ENCODE measurements at places on chromosomes 3 and 15.

DNA sequence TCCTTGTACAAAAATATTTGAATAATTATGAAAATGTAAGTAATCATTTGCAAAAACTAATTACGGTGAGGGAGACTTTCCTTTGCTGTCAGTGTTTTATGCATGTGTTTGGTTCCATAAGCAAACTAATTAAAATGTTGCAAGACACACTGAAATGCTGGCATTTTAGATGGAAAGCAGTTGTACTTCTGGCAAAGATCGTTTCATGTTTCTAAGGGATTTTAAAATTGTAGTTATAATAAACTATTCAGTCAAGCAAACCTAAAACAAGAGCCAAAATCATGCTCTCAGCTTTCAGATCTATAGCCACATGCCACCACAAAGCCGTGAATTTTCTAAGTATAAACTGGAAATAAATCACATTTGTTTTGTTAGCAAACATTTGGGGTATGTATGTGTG, 240.1 kb upstream of the ZNF385D start:
- no peak for DNase-seq

DNA sequence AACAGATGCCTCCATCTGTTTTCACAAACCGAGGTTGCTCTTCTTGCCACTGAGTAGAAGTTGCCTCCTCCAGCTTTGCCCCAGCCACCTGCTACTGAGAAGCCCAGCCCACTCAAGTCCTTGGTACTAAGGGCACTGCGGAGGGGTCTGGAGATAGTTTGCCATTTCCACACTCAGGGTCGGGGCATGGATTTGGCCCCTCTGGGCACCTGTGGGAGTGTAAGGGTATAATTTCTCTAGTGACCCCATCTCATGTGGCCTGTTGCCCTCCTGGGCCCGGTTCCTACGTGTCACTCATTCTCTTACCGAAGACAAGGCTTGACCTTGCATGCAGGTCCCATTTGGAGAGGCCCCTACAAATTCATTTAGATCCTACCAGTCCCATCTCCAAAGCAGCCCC, 79.0 kb downstream of the THSD4 start:
- DNase-seq: no peak

DNA sequence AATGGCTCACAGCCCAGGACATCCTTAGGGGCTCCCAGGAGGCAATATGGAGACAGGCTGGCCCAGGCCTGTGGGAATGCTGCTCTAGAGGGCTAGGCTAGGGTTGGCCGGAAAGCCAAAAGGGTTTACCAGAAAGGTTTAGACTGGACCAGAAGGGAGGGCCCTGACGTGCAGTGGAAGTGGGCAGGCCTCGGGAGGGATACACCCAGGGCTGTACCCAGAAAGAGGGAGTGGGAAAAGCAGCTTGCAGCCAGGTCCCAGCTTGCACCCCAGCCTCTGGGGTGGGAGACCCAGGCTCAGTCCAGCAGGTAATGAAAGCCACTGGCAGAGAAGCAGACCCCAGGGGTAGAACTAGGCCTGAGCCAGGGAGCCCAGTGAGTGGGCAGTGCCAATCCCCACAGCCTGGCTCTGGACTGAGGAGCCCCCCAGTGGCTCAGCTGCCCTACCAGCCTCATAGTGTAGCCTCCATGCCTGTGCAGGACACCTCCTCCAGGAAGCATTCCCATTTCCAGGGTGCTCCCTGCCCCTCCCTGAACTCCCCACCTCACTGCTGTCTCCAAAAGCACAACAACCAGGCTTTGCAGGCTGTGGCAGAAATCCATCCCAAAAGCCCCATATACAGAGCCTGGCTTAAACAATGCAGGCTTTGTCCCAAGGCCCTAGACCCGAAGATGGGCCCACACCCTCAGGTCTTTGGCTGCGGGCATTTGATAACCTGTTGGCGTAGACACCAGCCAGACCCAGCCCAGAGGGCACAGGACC, 3.5 kb downstream of the GORASP1 start:
- DNase-seq: no peak

DNA sequence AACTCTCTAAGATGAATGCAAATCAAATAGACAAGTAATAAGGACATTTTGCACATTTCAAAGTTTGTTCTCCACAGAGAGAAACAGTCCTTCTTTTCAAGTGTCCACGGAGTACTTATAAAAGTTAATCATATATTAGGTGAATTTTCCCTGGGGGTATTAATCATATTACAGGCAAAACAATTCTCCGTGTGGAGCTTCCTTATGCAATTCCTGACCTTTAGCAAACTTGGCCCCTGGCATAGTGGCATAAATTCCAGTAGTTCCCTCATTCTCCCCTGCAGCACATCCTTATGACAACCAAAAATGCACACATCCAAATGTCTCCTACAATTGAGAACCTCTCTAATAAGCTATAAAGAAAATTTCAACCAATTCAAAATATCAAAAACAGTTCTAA, 34.4 kb downstream of the FSIP1 start:
- DNase-seq: no peak

GRCh38 chr3:196557236-196557635, 11.1 kb downstream of the WDR53 start:
- no peak for DNase-seq

DNA sequence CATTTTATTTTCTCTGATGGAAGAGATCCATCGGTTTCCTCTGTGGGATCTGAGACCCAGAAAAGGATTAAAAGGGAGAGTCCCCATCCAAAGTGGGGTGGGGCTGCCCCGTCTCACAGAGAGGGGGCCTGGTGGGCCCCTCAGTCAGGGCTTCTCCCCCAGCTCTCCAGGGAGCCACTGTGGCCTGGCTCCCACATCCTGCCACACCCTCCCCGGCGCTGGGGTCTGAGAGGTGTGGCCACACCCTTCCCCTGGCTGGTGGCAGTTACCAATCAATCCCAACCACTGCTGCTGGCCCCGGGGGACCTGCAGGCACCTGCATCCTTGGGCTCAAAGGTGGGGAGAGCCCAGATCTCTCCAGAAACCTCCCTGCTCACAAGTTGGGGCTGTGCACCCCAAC, 161.8 kb upstream of the IQSEC1 start:
- no peak for DNase-seq

DNA sequence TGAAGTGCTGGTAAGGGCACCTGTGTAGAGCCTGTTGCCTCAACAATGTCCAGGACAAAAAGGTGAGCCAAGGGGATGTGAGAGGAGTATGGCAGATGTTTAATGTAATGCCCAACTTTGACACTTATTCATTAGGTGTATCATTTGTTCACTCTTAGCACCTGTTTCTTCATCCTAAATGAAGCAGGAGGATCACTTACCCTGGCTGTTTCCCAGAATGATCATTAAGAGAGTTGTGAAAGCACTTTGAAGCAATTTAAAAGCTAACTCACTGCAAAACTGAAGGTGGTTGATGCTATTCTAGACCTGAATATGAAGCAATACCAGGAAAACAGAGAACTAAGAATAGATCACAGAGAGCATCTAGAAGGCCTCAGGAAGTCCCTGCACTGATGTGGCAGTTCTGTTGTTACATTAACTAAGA, 3.4 kb upstream of the HHLA2 start:
- no peak for DNase-seq

GRCh38 chr3:48776854-48777253, 59.8 kb upstream of the IP6K2 start:
- DNase-seq: no peak

DNA sequence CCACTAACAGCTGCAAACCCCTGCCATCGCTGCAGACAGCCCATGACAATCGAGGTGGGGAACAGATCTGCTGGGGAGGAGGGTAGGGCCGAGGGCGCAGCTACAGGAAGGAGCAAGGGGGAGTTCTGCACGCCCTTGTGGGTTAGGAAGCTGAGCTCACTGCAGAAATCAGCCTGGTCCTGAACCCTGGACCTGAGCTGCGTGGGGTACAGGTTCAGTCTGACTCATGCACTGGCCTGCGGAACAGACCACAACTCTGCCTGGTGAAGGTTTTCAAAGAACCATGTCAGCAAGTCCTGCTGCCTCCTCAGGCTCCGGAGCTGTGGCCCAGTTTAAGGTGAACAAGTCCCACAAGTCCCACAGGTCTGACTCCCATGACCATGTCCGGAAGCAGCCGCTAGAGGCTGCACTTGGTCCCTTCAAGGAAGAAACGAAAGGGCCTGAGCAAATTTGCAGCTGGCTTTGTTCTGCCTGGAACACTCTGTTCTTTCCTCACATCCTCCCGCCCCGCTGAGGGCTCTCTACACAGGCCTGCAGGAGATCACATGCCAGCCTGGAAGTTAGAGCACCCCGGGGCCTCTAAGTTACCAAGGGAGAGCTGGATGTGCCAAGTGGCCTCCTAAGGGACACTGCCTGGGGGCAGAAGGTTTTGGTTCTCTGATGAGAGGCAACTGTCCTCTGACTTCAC, 49.4 kb upstream of the AKAP13 start:
- DNase-seq: no peak

- DNase-seq: no peak
These were observed 59.8 kb downstream of the FAM174B start for GRCh38 chr15:92595506-92596381.

DNA sequence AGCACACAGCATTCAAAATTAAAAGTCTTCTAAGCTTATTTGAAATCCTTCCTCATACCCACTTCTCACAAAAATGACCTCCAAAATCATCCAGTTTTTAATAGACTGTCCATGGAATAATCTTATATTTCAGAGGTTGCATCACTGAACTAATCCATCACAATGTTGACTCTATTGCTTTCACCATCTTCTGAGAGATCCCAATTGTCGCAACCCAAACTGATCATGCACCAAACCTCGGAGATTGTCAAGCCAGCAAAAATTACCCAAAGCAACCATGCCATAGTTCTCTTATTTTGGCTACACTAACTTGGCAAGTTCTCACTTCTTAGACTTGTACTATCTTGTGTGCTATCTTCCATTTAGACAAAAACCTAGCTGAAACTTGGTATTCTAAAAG, 75.5 kb downstream of the LRRFIP2 start:
- no peak for DNase-seq

GRCh38 chr3:53412953-53413352, 65.6 kb upstream of the DCP1A start:
- DNase-seq: no peak

DNA sequence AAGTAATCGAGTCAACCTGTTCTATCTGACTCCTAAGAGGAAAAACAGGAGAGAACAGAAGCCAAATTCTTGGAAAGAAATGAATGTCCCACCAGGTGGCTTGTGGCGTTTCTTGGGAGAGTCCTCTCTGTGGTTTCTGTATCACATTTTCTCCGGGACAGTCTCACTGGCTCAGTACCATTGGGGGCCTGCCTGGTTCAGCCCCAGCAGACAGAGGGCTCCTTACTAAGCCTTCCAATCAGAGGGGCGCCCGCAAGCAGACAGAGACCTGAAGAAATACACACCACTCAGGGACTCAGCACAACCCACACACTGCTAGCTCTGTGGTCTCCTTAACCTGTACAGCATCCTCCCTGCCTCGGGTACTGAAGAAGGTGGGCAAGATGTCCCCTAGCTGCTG, 302.1 kb downstream of the TLE3 start:
- DNase-seq: no peak

- no peak for DNase-seq
These were observed 325.0 kb upstream of the CFAP20DC start for GRCh38 chr3:59374818-59375211.

DNA sequence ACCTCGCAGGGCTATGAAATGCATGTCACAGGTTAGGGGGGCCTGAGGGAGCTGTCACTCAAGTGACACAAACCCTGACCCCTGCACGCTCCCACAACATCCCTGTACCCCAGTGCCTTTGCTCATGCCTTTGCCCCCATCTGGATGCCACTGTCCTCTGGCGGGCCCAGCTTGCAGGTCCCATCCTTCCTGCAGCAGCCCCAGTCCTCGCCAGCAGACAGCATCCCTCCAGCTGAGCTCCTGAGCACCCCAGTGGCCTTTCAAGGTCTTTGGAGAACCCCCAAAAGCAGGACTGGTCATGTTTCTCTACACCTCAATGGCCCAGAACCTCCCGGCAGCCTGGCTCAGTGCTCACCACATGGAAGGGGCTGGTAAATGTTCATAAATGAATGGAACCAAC, 170.4 kb downstream of the ADAMTS17 start:
- no peak for DNase-seq

- DNase-seq: no peak
These were observed 119.9 kb downstream of the IMPG2 start for GRCh38 chr3:101200461-101200860.

DNA sequence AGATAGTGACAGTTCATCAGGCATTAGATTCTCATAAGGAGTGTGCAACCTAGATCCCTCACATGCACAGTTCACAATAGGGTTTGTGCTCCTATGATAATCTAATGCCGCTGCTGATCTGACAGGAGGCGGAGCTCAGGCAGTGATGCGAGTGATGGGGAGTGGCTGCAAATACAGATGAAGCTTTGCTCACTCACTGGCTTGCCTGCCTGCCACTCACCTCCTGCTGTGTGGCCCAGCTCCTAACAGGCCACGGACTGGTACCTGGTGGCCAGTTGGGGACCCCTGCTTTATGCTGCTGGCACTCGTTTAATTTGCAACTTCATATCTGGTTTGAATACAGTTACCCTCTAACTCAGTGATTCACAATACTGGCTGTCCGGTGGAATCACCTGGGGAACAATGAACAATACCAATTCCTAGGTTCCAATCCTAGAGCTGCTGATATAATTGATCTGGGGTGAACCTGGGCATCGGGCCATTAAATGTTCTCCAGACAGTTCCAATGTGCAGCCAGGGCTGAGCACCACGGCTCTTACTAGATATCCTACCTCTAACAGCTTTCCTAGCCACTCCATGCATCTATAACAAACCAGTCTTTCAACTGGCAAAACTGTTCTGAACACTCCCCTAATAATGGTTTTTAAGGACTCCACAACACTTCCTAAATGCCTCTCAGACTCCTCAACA, 131.4 kb downstream of the ATP1B3 start:
- DNase-seq: no peak

DNA sequence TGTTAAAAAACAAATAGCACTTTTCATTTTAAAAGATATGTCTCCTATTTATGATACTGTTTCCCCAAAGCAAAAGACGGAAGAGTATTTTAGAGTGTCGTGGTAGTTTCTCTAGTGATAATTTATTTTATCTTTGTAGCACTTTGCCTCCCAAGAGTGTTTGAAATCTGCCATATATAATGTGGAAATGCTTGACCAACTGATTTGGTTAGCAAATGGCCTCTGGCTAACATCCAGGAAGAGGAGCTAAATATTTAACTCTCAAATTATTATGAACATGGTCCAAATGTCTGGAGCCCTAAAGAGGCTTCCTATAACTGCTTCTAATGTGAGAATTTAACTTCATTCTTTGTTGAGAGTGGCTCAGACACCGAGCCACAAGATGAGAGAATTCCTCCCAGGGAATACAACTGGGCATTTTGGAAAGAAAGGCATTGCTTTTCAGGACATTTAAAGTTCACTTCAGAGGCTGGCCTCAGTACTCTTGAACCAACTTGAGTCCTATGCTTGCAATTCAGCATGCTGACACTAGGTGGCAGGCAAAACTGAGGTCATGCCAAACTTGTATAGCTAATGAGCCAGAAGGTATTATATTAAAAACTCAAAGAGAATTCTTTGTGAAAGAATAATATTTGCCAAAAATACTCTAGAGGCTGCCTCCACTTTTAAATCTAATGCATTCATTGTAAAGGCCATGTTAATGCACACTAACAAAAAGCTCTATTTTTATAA, 104.5 kb downstream of the RARB start:
- DNase-seq: no peak

Measured in bone marrow (tissue), 2 donors.